Spinal cord (tissue), 10 donors: ENCODE measurements at places on chromosomes 7 and 10.

- no peak for DNase-seq
Observed at GRCh38 chr7:126040114-126041045, 1110.8 kb upstream of the POT1 start.

- no peak for DNase-seq
Observed at GRCh38 chr10:9869205-9869604, 1148.5 kb upstream of the CELF2 start.

DNA sequence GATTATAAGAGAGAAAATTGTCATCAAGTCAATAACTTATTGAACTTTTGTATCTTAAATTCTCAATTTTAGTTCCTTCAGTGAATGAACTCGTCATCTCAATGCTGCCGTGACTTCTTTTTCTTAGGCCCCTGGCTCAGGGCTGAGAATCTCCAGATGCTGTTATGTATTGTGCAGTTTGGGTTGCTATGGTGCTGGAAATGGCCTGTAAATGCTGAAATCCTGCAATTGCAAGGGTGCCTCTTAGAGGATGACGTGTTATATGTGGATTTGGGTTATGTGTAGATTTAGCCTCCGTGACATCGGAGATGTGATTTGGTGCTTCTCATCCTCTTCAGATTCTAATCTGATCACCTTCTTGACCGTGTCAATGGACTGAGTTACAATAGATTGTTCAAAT is 55.7 kb upstream of the ZRANB1 start:
- DNase-seq: peak; percentile 87

- DNase-seq: peak; percentile 81
Observed at GRCh38 chr7:30644286-30644955, 37.8 kb downstream of the CRHR2 start.

- no peak for DNase-seq
Observed at GRCh38 chr10:70864935-70865334, 23.4 kb downstream of the PCBD1 start.

GRCh38 chr7:34327681-34328080 is 330.3 kb upstream of the NPSR1 start:
- no peak for DNase-seq

GRCh38 chr7:92520024-92520423 is 8.3 kb downstream of the PEX1 start:
- no peak for DNase-seq

DNA sequence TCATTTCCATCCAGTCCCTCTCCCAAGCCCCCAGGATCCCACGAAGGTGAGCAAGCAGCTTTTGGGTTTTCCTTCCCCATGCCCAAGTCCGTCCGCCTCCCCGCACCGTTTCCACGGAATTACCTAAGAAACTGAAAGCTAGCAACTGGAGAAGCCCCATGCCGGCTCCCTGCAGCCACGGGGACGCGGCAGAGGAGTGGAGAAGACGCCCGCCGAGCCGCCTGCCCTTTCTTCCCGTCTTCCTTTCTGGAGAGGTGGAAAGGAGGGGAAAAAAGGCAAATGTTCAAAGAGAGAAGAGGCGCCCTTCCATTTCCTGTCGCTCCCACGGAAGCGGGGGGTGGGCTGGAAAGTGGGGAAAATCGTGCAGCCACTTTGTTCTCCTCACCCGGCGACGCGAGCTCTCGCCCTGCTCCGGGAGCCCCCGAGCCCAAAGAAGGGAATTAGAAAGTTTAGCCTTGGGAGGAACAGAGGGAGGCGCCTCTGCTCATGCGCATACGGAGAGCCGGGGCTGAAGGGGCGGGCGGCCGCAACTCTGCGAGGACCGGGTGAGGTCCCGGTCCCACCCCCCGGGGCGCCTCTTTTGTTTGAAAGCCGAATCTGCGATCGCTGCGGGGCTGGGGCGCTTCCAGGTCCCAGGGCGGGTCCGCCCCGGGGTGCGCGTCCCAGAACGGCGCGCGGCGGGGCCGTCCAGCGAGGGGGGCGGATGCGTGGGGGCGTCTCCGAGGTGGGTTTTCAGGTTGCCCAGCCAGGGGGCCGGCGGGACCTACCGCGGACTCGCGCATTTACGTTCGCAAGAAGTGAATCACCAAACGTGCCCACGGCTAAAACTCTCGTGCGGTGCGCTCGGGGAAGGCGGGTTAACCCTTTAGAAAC is at the start of gene LAMB1:
TSS of gene LAMB1 (minus strand) at position 436 of the 873 bp plus-strand sequence. CDS start at position 160, 276 bp downstream.
- no peak for DNase-seq

DNA sequence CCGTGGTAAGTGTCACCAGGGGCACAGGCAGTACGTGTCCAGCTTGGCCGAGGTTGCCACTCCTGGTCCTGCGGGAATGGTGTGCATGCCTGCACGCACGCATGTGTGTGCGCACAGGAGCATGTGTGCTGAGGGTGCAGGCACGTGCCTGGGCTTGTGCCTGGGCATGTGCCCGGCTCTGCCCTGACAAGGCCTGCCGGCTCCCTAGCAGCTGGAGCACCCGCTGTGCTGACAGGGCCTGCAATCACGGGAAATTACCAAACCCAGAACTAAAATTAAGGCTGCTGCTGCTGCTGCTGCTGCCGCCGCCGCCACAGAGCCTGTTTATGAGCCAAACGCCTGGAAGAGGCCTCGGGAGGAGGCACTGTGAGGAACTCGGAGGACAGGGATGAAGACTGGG is 28.7 kb downstream of the GHRHR start:
- no peak for DNase-seq

- DNase-seq: no peak
Observed at GRCh38 chr7:105643851-105644250, 62.6 kb upstream of the EFCAB10 start.

DNA sequence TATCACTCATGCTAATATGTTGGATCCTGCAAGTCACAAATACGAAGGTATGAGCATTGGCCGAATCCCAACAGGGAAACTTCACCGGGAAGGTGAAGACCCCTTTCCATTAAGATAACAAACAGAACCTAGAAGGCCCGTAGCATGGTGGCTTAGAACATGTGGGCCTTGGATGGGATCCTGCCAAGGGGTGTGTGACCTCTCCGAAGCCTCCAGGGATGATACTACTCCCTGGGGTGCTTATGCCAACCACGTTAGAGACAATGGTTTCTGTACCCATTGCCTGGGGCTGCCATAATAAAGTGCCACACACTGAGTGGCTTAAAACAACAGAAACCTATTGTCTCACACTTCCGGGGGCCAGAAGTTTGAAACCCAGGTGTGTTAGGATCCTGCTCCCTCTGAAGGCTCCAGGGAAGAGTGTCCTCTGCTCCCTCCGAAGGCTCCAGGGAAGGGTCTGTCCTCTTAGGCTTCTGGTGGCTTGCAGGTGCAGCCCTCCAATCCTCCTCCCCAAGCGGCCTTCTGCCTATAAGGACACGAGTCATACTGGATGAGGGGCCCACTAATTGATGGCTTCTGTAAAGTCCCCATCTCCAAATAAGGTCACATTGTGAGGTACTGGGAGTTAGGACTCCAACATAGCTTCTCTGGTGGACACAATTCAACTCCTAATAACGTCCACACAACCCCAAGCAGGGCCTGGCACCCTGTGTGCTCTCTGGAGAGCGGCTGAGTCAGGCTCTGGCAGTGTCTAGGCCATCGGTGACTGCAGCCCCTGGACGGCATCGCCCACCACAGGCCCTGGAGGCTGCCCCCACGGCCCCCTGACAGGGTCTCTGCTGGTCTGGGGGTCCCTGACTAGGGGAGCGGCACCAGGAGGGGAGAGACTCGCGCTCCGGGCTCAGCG is 992 bp upstream of the MGMT start:
- DNase-seq: no peak

- DNase-seq: no peak
Observed at GRCh38 chr10:107686095-107686494, 521.6 kb upstream of the SORCS1 start.

GRCh38 chr10:28947171-28947570 is 269.9 kb downstream of the BAMBI start:
- DNase-seq: no peak

DNA sequence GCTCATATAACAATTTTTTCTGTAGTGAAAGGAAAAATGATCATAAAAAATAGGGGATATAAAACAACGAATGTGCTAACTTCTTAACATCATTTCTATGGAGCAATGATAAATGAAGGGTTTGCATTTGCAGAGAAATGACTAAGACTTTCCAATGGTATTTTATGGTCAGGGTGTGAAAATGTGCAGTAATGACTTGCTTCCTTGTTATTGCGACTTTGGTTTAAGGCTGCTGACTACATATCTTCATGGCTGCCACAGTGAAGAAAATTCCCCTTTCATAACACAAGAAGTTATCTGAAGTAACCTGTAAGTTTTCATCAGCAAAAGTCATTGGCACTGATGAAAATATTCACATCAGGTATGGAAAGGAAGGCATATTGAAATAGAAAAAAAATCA is 166.1 kb upstream of the NRG3 start:
- DNase-seq: no peak

DNA sequence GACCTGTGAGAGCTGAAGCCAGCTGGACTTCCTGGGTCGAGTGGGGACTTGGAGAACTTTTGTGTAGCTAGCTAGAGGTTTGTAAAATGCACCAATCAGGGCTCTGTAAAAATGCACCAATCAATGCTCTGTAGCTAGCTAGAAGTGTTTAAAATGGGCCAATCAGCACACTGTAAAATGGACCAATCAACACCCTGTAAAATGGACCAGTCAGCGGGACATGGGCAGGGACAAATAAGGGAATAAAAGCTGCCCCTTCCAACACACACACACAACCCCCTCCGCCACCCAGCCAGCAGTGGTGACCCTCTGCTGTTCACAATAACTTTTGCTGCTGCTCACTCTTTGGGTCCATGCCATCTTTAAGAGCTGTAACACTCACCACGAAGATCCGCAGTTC is 7.1 kb downstream of the ZNF511 start:
- DNase-seq: no peak

- DNase-seq: no peak
Observed at GRCh38 chr7:48408731-48409130, 237.5 kb downstream of the ABCA13 start.

GRCh38 chr7:81333004-81333403 is 414.2 kb upstream of the SEMA3C start:
- DNase-seq: no peak

GRCh38 chr7:1807821-1808600 is 137.9 kb downstream of the ELFN1 start:
- no peak for DNase-seq

- DNase-seq: peak; percentile 66
Observed at GRCh38 chr7:117759950-117760640, 113.1 kb downstream of the CTTNBP2 start.

DNA sequence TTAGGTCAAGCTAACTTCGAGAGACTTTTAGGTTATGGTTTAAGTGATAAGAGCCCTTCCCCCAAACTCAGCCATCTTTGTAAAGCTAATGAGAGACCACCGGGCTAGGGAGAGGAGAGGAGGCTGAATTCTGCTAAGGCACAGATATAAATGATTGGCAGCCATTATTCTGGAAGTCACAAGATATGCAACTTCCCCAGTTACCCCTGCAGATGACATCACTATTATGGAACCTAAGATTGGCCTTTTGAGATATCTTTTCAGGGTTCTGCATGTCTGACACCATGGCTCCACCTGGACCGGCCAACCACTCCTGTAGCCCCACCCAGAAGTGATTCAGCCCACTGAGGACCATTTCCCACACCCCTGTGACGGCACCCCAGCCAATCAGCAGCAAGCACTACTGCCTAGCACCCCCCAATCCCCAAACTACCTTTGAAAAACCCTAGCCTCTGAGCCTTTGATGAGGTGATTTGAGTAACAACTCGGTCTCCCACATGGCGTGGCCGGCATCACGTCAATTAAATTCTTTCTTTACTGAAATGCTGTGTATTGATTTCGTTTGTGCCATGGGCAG is 14.4 kb downstream of the VIPR2 start:
- no peak for DNase-seq

GRCh38 chr7:87458148-87458547 is 17.3 kb downstream of the ABCB4 start:
- no peak for DNase-seq

- no peak for DNase-seq
Observed at GRCh38 chr10:131692176-131692575, 208.6 kb upstream of the PPP2R2D start.

DNA sequence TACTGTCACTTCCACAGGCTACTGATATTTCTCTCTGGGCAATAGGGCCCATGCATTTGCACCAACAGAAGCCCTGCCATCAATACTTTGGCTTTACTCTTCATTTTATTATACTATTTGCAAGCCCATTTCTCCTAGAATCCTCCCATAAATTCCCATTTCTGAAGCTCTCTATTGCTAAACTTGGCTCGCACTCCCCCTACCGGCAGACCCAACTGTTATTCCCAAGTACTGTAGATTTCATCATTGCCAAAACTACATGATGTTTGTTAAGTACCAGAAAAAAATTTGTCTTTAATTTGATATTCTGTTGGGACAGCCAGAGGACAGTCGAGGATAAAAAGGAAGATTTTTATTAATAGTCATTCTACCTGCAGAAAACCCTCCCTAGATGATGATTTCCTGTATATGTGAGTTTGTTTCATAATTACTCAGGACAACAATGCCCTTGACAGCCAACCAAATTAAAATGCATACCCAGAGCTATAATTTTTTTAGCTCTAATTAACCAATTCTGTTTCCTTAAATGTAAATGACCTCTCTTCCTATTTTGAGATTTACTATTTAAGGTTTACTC is 298.6 kb downstream of the REEP3 start:
- DNase-seq: no peak

- DNase-seq: no peak
Observed at GRCh38 chr10:129498680-129499079, 31.6 kb downstream of the MGMT start.

- DNase-seq: no peak
Observed at GRCh38 chr10:34589275-34589674, 225.8 kb downstream of the PARD3 start.

DNA sequence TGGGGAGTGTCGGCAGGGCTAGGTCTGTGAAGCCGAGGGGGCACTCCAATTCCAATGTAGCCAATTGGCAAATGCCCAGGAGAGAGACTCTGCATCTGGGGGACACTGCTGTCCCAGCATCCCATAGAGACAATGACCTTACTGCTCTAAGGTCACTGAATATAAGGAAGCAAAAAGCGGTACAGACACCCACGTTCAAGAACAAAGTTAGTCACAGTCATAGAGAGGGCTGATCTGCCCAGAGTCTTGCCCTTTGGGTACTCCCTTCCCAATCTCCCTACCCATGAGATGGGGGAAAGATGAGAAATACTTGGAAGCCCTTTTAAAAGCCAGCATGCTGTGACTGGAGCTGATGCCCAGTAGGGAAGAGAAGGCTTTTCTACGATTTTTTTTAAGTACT is 76.3 kb upstream of the GSDME start:
- DNase-seq: no peak

- no peak for DNase-seq
Observed at GRCh38 chr10:8159341-8160165, 105.1 kb downstream of the GATA3 start.

DNA sequence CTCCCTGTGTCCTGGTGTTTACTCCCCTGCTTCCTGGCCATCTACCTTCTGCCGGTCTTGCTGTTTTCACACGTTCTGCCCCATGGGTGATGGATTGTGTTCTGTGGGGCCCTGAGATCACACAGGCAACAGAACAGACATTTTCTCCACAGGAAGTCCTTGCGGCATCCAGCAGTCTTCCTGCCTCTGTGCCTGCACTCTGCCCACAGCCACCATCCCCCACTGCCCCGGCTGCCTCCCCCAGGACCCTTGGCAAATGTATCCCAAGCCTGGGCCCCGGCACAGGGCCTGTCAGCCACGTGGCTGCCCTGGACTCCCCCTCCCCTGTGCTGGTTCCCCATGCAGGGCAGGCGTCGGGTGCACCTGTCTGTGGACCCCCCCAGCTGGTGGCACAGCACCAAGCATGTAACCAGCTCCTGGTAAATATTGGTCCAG is 184.2 kb downstream of the WDR37 start:
- DNase-seq: no peak

GRCh38 chr7:16785321-16785720 is 19.5 kb downstream of the AGR2 start:
- no peak for DNase-seq

- DNase-seq: no peak
Observed at GRCh38 chr10:1002425-1003006, 14.3 kb downstream of the GTPBP4 start.
